ENCODE measurements at places on chromosomes 4 and X.

- DNase-seq, result no peak
Measured at GRCh38 chr4:138627096-138627495, 384.9 kb upstream of the SLC7A11 start.

- no peak for DNase-seq
Measured at GRCh38 chr4:32042486-32043247, 1322.5 kb downstream of the PCDH7 start.

GRCh38 chr4:183783991-183784553, 121.0 kb upstream of the STOX2 start:
- DNase-seq, result peak; percentile 68

- DNase-seq, result no peak
Measured at GRCh38 chr4:176002007-176002613, 63.5 kb upstream of the WDR17 start.

All from epithelial cell of proximal tubule (primary cell).